GOT3 (cell line): ENCODE measurements at places on chromosomes 7 and 10.

GRCh38 chr7:77244222-77244934, 44.8 kb upstream of the FGL2 start:
- DNase-seq, result no peak

DNA sequence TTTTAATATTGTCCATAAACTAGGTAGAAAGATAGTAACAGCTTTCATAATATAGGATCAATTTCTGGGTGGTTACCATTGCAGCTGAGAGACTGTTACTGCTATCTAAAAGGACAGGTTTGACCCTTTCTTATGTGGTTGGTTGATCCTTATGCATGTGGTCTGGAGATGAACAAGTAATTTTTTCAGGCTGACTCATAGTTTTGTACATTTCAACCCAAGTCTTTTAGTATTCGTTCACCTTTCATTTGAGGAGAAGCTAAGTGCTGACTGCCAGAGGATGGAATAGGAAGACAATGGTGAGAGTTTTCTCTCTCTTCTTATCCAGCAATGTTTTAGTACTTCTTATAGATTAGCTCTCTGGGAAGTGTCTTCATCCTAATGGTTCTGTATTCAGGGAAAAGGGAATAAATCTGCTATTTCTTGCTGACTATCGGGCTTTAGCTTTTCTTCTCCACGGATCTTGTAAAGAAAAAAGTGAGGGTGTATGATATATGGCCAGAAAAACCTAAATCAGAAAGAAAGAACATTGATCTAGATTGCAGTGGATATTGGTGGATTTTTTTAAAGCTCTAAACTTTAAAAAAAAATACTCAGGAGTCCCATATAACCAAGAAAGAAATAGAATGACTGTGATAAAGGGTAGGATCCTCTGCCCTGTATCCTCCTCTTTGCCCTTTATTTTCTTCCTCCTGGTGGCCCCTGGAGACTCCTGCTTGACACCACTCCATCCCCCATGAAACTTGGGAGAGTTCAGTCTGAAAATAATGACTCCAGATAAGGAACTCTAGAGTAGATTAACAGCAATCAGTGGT, 88.0 kb downstream of the CPED1 start:
- DNase-seq, result no peak

GRCh38 chr10:125555267-125555666, 127.7 kb downstream of the TEX36 start:
- no peak for DNase-seq

DNA sequence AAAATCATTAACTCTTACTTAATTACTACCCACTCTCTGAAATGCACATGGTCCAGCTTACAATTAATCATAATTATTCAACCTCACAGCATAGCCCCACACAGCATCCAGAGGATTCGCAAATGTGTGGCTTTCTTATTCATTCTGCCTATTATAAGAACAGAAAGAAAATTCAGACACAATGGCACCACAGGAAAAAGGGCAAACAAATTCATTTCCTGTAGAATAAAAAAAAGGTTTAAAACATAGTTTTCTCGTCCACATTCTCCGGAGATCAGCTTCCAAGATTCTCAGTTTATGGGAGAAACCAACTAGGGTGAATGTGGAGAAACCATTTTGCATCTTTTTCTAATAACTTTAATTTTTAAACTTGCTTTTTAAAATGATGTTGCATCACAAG, 201.6 kb downstream of the PARD3 start:
- no peak for DNase-seq

- no peak for DNase-seq
Measured at GRCh38 chr10:82251222-82251906, 376.4 kb downstream of the NRG3 start.

- no peak for DNase-seq
Measured at GRCh38 chr7:20744954-20745446, 41.7 kb downstream of the SP8 start.

GRCh38 chr10:130018730-130019185, 54.7 kb upstream of the EBF3 start:
- no peak for DNase-seq
